ENCODE measurements at places on chromosomes 3 and 15.

DNA sequence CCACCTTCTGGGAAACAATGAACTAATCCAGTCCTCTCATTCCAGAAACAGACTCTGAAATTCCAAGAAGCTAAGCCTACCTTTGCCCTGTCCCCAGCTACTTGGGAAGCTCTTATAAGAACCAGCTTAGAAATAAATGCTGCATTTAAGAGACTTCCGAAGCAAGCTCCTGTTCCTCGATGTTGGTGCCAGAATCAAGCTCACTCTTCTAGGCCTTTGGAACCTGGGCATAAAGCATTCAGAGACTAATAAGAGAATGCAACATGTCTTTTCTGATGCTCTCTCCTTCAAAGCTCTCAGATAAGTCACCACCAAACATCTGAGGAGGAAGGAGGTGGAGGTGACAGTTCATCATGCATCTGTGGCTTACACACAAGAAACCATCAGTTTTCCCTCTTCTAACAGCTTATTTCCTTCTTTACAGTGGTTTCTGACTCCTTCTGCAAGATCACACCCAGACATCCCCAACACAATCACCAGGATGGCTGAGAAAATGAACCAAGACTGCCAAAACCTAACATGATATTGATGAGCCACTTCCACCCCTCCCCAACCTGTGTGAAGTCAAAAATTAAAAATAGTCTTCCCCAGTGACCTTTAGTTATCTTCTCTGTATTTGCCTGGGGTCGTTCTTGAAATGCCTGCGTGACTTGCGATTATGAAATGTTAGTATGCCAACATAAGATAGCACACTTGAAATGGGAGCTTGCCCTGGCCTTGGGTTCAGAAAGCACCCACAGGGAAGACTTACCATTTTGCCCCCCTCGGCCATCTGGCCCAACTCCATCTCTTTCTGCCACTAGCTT is 11.5 kb downstream of the ARHGEF3 start:
- no peak for DNase-seq

GRCh38 chr15:69081310-69082004 is 67.0 kb downstream of the NOX5 start:
- DNase-seq, result no peak

DNA sequence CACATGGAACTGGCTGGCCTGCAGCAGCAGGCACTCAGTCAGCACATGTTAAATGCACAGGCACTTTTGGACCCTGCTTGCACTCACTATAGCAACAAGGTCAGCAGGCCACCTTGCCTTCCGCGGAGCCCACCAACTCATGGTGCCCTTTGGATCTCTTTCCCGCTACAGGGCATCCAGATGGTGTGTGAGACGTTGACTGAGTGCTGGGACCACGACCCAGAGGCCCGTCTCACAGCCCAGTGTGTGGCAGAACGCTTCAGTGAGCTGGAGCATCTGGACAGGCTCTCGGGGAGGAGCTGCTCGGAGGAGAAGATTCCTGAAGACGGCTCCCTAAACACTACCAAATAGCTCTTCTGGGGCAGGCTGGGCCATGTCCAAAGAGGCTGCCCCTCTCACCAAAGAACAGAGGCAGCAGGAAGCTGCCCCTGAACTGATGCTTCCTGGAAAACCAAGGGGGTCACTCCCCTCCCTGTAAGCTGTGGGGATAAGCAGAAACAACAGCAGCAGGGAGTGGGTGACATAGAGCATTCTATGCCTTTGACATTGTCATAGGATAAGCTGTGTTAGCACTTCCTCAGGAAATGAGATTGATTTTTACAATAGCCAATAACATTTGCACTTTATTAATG is 85.0 kb downstream of the TGFBR2 start:
- no peak for DNase-seq

- no peak for DNase-seq
Observed at GRCh38 chr3:143595456-143596077, 252.7 kb downstream of the SLC9A9 start.

DNA sequence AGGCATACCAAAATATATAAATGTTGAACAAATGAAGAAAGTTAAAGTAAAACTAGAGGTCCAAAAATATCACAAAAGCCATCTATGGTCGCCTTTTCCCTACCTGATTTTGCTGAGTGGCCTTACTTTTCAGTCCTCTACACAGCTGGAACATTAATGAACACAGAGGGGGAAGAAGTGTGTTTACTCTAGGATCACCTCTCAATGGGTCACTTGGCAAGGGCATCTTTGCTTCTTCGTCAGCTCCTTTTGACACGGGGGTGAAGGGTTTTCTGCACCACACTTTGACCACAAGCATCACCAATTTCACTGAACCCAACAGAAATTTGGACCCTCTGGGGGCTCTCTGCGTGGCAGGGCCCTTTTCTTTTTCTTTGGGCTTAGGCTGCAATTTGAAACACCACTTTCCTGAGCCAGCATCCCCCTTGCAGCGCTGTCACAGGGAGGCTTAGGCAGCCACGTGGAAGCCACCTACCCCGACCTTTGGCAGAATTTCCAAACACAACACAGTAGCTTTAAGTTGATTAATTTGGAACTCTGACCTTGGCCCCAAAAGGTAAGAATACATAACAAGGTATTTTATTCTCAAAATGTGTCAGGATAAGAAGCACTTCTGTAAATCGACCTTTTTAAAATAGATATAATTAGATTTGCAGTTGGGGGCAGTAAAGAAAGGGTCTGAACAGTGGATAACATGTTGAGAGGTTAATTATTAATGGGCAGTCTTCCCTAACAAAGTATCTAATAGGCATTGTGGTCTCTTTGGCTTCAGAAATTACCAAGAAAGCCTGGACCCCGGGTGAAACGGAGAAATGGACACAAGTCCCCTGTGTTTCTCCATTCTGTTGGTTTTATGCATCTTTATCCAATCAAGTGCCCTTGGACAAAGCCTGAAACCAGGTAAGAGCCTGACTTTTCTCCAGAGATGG is at the start of gene LIPC:
Gene LIPC, plus strand, starts transcription at position 771 of the 929 bp plus-strand sequence. Its CDS starts 42 bp downstream, at position 813.
- no peak for DNase-seq

DNA sequence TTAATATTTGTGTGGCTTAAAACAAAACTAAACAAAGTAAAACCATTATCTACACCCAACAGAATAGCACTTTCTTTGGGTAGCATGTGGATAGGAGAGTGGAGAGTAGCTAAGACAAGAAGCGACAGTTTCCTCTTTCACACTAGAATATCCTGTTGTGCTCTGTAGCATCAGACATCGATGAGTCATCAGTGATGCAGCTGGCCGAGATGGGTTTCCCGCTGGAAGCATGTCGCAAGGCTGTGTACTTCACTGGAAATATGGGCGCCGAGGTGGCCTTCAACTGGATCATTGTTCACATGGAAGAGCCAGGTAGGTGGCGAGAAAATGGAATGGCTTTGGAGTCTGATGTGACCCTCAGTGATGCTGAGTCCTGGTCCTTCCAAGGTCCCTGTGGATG is 108.1 kb downstream of the USP13 start:
- DNase-seq, result no peak
